CD4-positive, alpha-beta T cell treated with Interleukin-15 for 4 hours (primary cell): ENCODE measurements at places on chromosomes 6 and 20.

DNA sequence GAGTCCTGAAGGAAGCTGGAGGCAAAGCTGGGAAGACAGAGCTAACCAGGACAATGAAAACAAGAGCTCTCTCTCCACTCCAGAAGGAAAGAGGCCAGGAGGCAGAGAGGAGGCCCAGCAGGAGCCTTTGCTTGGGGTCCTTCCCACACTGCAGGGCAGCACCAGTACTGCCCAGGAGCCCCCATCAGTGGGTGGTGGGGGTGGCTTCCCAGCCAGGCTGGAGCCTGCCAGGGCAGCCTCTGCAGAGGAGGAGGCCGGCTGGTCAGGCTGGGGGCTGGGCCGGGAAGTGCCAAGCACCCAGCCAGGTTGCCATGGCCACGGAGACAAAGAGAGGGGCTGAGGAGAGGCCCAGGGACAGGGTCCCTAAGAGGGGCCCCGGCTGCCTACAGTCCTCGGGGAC lies 33.4 kb downstream of the PREX1 start:
- no peak for DNase-seq

GRCh38 chr20:10316582-10316981 lies 98.0 kb downstream of the SNAP25 start:
- DNase-seq, result peak; percentile 5

DNA sequence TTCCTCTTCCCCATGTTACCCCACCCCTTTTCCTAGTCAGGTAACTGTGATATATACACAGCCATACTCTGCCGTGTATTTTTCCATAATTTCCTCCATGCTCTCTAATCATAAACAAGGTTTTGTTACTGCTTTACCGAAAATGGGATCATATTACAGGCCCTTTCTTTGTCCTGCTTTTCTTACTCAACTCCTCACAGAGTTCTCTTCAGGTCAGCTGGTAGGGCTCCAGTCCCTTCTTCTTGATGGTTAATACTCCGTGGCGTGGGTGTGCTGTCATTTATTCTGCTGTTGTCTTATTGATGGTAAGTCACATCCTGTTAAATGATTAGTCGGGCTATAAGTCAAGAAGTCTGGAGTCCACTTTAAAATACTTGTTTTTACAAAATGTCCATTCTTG lies 24.9 kb upstream of the PI16 start:
- no peak for DNase-seq

DNA sequence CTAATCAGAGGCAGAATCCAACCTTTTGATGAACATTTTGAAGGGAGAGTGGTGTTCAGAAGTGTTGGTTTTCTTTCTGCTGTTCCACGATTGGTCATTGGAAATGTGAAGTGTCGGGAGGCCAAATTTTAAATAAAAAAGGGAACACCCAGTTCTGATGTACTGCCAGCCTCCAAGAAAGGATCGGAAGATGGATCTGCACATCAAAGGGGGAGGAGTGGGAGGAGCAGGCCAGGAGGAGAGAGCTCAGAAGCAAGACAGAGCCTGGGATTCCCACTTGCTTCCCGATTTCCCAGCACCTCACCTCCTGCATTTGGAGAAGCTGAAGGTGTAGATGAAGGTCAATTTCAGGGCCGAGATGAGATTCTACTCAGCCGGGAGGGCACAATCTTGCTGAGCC lies 55.9 kb upstream of the NAA20 start:
- no peak for DNase-seq

GRCh38 chr6:84013354-84013753 lies 20.2 kb upstream of the MRAP2 start:
- no peak for DNase-seq

DNA sequence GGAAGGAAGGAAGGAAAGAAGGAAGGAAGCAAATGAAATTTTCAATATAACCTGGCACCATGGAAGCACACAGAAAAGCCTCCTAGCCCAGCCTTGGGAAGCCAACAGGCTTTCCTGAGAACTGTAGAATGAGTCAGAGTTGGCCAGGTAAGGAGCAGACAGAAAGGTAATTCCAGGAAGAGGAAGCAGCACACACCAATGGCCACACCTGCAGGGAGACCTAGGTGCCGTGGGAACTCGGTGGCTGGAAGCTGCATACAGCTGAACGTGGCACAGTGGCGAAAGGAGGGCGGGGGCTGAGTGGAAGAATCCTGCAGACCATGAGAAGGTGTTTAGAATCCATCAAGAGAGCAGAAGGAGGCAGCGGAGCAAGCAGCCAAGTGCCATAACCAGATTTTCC lies 224.8 kb upstream of the RREB1 start:
- DNase-seq, result no peak

DNA sequence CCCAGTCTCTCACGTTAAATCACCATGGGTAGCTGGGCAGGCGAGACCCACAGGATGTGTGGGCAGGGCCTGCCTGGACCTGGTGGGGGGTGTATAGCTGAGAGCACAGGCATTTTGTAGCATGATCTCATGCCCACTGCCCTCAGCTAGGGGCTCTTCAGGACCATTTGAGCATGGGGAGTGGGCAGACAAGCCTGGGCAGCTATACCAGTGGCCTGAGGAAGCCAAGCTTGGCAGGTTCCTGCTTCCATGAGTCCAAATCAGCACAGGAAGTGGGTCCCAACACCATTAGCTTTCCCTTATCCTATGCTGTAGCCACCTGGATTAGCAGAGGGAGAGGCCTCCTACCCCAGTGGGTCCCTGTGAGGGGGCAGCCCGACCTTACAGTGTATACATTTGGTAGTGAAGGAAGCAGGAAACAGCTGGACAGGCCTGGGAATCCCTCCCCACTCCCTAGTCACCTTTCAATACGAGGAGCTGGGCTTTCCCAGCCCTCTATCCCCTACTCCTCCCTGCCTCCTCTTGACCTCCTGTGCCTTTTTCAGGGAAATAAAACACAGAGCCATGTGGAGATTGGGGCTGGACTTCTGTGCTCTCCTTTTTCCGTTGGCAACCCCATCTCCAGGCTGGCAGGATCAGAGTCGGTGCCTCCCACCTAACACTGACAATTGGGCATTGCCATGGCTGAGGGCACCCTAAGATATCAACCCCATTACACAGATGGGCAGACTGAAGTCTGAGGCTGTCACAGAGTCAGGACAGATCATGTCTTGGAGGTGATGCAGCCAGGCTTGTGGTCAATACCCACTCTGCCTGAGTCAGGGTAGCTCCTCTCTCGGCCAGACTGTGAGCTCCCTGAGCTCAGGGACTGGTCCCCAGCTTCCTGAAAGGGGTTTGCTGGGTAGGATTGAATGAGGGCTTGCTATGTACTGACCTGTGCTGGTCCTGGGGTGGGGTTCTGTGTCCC lies 59.8 kb downstream of the MRPL14 start:
- DNase-seq, result no peak

- no peak for DNase-seq
Measured at GRCh38 chr6:81451787-81452186, 300.7 kb downstream of the TENT5A start.
